NAMALWA (cell line): ENCODE measurements at places on chromosomes 4 and X.
A peak's percentile ranks its signal among the peaks of the same experiment; 100 is the strongest.

DNA sequence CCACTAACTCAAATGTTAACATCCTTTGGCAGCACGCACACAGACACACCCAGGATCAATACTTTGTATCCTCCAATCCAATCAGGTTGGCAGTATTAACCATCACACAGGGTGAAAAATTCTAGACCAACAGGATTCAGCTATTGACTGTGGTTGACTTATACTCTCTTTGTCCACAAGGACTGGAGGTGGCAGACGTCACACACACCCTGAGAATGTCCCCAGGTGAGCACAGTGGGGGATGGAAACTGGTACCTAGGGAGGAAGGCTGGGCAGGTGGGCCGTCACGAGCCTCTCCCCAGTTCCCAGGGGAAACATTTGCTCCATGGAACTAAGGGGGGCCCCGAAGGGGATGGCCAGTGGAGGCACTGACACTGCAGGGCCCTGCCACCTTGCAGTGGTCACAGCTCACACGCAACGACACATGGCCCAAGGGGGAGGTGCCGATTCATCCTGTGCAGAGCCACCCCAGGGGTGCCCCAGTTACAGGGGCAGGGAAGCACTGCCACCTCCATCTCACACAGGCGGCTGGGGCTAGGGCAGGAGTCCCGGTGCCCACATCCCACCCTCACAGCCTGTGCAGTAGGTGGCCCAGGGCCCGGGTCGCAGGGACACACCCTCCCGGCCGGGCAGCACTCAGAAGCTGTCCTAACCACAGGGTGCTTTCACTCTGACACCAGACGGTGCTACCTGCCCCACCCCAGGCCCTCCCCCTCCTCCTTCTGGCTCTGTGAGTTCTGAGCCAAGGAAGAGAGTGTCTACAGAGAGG lies 17.4 kb downstream of the ZFYVE28 start:
- no peak for DNase-seq

DNA sequence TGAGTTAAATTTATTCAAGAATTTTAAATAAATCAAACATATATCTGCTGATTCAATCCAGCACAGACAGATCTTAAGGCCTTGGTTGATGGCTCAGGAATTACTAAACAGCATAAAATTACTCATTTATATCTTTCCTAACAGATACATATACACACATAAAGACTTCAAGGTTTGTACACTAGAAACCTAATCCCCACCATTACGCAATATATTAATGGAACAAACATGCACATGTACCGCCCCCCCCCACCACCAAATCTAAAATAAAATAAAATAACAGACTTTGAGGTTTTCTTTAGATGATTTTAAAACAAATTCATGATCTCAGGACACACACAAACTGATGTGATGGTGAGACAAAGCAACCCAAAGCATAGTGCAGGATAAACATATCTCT lies 333.9 kb upstream of the DDX53 start:
- DNase-seq = no peak

DNA sequence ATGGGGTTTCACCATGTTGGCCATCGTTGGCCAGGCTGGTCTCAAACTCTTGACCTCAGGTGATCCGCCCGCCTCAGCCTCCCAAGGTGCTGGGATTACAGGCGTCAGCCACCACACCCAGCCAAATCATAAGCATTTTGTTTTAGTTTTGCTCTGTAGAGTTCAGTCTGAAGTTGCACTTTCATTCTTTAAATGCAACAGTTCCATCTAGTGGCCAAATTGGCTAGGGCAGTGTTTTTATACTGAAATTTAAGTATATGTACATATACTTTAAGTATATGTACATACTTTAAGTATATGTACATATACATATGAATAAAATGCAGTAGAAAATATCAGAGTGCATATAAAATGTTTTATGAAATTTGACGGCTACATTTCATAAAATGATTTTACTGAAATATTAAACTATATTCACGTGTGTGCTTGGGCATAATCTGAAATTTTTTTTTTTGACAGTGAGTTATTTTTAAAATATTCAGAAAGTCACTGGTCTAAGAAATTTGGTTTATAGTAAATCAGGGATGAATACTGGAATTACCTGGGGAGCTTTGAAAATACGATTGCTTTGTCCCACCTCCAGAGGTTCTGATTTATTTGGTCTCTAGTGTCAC lies 145.5 kb downstream of the NWD2 start:
- peak; percentile 77 for DNase-seq

DNA sequence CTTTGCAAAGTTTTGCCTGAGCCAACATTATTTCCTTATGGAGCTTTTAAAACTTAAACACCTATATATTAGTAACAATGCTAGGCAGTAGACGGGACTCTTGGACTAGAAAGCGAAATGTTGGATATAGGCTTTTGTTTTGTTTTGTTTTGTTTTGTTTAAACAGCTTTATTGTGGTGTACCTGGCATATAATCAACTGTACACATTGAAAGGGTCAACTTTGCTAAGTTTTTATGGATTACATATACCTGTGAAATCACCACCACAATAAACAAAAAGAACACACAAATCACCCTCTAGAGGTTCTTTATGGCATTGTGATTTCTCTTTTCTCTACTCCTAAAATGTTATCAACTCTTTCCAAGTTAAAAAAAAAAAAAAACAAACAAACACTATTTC lies 184.9 kb upstream of the LNX1 start:
- no peak for DNase-seq

DNA sequence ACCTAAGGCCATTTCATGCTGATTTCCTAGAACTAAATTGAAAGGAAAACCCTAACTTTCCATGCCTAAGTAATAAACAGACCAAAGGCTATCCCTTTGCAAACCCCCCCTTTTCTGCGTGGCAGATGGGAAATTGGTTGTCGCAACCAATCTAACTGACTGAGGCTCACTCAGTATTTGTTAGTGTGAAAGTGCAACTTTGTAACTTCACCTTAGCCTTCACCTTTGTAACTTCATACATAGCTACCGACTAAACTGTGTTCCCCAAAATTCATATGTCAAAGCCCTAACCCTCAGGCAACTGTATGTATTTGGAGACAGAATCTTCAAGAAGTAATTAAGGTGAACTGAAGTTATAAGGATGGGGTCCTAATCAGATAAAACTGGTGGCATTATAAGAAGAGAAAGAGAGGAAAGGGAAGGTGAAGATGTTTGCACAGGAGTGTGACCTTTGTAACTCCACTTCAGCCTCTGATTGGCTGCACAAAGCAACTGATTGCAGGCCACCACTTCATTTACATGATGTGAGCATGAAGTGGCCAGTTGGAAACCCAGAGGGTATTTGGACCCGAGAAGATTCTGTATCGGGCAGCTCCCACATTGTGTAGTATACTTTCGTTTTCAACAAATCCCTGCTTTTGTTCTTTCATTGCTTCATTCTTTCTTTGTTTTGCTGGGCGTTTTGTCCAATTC lies 4.9 kb upstream of the TMEM33 start:
- no peak for DNase-seq

GRCh38 chr4:7971881-7972500 lies 32.3 kb upstream of the AFAP1 start:
- DNase-seq = no peak
